Smooth muscle cell of the brain vasculature (primary cell): ENCODE measurements at places on chromosomes 2 and 18.

- DNase-seq = no peak
These were observed 140.9 kb downstream of the DYM start for GRCh38 chr18:49319590-49319989.

DNA sequence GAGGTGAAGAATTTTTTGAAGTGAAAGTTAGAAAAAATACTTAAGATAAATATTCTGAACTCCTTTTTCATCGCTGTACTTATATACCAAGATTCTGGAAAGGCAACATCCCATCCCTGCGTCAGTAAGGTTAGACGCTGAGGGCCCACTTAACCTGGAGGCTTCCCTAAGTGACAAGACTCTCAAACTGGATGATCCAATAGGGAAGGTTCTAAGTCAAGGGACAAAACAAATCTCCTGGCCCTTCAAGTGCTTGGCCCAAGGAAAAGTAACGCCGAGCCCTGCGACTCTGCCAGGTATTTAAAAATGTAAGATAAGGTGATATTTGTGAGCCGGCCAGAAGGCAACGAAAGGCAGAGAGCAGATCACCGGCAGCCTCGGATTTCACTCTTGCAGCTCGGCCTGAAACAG, 1.3 kb downstream of the STK39 start:
- DNase-seq = no peak

DNA sequence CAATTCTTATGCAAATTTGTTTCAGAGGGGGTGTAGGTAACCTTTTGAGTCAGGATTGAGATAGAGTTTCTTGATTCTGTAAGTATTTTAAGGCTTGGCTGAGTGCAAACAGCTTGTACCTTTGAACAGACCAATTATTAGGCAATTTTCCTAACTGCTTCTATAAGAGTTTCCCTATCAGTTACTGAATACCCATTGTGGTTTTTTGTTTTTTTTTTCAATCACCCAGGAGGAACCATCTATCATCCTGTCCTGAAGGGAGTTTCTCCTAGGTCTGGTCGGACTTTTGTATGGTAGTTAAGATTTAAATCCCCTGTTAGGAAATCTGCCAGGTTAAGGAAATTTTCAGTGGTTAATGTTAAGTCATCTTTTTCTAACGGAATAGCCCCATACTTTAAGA, 319.4 kb upstream of the SLC39A10 start:
- DNase-seq = no peak

- no peak for DNase-seq
These were observed 499.7 kb downstream of the BCL11A start for GRCh38 chr2:60053791-60054190.

DNA sequence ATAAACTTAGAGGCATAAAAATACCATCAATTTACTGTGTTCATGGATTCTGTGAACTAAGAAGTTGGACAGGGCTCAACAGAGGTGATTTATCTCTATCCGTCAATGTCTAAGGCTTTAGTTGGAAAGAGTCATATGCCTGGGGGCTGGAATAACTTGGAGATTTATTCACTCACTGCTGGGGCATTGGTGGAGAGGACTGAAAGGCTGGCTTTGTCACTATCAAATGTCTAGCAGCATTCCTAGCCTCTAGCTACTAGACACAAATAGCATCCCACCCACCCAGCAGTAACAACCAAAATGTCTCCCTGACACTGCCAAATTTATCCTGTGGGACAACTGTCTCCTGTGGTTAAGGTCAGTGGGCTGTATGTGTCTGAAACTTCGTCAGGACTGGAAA, 71.0 kb downstream of the EVA1A start:
- no peak for DNase-seq

- DNase-seq = no peak
These were observed 20.4 kb downstream of the RNF144A start for GRCh38 chr2:6937582-6937981.

DNA sequence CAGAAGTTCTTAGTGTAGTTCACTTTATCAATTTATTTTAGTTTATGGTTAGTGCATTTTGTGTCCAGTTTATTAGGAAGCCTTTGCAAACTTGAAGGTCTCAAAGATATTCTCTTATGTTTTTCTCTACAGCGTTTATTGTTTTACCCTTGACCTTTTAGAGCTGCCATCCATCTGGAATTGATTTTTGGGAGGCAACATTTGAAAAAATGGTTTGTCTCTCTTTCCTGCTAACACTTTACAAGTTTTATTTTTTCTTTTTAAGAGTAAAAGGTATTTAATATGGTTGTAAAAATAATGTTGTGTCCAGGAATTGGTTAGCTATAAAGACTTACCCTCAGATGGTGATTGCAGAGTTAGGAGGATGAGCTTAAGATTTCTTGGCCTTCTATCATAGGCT, 14.0 kb downstream of the GORASP2 start:
- no peak for DNase-seq

GRCh38 chr2:233179848-233180366, 71.6 kb upstream of the ATG16L1 start:
- no peak for DNase-seq

- no peak for DNase-seq
These were observed 60.1 kb downstream of the DYNC1I2 start for GRCh38 chr2:171747371-171747770.
